Stimulated activated CD4-positive, alpha-beta T cell treated with anti-CD3 and anti-CD28 coated beads, Interleukin-1b, Interleukin-23, amount 100 ng/mL, for 1 hour (primary cell): ENCODE measurements at places on chromosomes 5 and 9.

DNA sequence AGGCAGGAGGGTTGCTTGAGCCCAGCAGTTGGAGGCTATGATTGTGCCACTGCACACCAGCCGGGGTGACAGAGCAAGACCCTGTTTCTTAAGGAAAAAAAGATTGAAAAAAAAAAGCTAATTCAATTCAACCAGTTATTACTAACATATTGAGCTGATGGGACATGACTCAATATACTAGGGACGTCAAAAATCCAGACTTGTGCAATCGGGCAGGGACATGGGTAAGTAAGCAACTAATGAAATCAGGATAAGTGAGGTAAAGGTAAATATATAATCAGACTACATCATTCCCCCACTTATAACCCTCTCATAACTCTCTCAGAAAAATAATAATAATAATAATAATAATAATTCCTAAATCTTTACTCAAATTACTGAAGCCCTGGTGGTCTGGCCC, 975 bp upstream of the HAVCR1 start:
- no peak for DNase-seq

GRCh38 chr5:179413086-179413690, 67.9 kb upstream of the ADAMTS2 start:
- no peak for DNase-seq

- no peak for DNase-seq
Measured at GRCh38 chr5:38263983-38264382, 5.6 kb downstream of the EGFLAM start.

DNA sequence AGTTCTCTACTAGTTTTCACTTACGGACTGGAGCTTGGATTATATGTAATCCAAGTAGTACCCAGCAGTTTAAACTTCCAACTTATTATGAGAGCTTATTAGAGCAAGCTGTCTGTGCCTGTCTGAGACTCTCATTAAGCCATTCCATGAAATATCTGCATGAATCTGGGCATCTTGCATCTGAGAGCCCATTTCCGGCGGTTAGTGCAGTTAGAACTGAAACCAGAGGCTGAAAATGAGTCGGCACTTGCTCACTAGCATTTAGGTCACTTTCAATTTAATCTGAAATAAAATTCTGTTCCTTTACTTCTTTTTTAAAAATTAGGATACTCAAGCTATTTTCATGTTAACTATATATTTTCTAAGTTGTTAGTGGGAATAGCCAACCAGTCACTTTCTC, 102.2 kb downstream of the MEGF10 start:
- no peak for DNase-seq

DNA sequence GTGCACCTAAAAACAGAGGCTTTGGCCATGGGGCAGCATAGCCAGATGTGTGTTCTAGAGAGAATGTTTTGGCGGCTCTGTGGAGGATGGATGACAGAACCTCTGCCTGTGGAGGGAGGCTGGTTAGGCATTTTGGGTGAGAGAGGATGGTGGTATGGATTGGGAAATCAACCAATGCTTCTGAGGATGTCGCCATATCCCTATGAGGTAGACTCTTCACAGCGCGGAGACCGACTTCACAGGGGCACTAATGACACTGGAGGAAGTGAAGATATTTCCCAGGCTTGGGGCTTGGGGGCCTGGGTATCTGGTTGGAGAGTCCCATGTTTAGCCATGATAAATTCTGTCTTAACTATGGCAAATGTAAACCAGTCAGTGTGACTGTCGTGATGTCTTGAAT, 140.6 kb upstream of the KLF4 start:
- DNase-seq = no peak

GRCh38 chr9:2857564-2858198, 13.8 kb upstream of the PUM3 start:
- peak; percentile 29 for DNase-seq

DNA sequence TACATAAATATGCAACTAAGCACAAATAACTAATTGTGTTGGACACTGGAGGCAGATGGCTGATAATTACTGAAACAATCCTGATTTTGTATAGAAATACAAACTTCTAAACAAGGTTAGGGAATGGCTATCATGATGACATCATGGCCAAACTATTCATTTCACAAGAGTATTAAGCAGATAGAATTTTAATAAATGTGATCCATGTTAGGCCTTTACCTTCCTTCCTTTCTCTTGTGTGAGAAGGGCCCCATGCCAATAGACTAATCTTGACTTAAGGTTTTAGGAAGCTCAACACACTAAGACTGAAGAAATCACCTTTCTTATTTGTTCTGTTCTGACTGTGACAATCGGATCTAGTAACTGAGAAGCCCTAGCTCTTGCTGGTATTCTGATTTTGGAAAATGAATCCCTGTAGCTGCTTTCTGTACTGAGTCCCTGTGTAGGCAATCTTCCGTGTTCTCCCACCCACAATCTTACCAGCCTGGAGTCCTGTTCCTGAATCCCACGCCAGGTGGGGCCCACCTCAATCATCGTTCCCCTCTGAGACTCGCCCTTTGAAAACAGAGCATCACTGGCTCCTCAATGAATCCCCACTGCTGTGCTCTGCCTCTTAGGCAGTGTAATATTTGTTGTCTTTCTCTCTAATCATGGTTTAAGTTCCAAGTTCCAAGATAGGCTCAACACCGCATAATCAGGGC, 168.7 kb upstream of the GNA14 start:
- no peak for DNase-seq

GRCh38 chr5:73278693-73279092, 105.7 kb downstream of the TMEM174 start:
- DNase-seq = no peak

GRCh38 chr5:169286572-169287300, 14.2 kb downstream of the SLIT3 start:
- DNase-seq = no peak

- no peak for DNase-seq
Measured at GRCh38 chr5:145633474-145633873, 201.7 kb downstream of the PRELID2 start.

GRCh38 chr5:143934821-143935220, 122.9 kb downstream of the HMHB1 start:
- DNase-seq = no peak

DNA sequence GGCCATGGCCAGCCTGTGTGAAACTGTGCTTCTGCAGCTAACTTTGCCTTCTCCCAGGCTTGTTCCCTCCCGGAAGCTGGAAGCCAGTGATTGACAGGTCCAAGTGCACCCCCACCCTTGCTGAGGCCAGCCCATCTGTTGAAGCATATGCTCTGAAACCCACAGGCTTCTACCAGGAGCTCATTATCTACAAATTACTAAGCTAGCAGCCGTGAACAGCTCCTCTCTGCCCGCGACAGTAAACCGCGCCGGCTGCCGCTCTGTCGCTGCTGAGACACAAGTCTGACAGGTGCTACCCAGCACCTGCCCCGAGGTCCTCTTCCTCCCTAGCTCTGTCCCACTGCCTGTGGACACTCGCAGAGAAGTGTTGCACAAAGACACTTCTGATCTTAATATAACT, 490.9 kb downstream of the GADD45G start:
- DNase-seq = no peak

DNA sequence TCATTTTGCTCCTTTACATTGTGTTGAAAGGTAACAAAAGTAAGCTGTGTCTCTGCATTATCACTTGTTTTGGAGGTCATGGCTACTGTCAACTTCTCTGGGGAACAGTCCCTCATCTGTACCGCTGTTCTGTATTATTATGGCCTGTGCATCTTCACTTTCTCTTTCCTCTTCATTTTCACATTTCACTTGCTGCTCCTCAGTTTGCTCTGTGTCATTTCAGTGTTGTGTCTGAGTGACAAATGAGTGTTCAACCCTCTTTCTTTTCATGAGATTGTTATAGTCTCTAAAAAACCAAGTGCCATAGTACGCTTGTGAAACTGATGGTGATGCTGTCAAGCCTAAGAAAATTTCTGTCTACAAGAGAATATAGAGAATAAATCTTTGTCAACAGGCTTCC, 122.0 kb upstream of the FER start:
- DNase-seq = no peak

- no peak for DNase-seq
Measured at GRCh38 chr9:103991001-103991400, 103.1 kb upstream of the SMC2 start.

DNA sequence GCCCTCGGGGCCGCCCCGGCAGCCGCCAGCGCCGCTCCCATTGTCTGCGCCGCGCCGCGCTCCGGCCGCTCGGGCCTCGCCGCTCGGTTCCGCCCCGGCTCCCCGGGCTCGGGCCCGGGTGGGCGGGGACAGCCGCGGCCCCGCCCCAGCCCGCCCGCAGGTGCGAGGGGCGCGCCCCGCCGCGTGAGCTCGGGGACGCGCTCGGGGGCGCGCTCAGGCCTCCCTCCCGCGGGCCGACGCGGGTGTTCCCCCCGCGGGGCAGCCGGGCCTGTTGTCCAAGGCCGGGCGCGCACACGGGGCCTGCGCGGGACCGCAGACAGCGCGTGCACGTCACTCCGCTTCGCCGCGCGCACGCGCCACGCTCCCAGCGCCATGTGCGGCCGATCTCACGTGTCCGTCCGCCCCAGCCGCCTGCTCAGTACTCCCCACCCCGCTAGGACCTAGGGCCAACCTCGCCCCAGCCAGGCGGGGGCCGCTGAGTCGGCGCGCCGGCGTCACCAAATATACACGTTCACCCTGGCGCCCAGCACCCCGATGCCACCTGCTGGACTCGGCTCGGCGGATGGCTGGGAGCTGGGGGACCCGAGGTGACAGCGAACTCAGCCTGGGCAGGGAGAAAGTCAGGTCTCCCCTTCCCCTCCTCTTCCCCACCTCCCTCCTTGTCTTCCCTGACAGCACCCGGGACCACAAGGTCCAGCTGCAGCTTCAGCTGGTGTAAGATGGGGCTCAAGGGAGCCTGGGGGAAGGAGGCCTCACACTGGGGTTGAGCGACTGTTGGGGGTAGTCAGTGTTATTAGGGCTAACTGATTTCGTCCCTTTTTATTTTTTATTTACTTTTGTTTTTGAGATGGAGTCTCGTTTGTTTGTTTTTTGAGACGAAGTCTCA, 14.3 kb downstream of the GBGT1 start:
- DNase-seq = no peak

GRCh38 chr5:156879665-156880285, 29.7 kb downstream of the PPP1R2B start:
- DNase-seq = no peak
